NCI-H2029 treated with DMSO at 0.1 percent for 48 hours (cell line): ENCODE measurements at places on chromosomes 16 and 17.

GRCh38 chr17:76688165-76688622 lies 22.6 kb downstream of the MXRA7 start:
- no peak for DNase-seq

DNA sequence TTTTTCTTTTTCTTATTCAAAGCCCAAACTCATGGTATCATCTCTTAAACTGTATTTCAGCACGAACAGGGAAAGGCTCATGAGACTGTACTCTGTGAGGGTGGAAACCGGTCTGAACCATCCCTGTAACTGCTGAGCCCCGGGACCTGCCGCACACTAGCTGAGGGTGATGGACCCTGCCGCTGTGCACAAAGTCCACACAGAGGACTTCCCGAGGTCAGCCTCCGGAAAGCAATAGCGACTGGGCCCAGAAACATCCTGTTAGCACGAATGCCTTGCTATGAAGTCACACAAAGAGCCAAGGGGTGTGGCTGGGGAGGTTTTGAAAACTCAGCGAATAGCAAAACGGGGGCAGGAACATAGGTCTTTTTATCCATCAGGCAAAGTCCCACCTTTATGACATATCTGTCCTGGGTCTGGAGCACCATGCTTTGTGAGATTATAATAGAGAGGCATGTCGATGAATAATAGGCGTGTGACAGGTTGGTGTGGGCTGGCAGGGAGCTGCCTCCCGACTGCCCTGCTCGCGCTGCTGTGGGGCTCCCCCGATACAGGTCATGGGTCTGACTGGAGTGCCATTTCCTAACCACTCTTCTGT lies 33.4 kb downstream of the CDK5R1 start:
- no peak for DNase-seq

DNA sequence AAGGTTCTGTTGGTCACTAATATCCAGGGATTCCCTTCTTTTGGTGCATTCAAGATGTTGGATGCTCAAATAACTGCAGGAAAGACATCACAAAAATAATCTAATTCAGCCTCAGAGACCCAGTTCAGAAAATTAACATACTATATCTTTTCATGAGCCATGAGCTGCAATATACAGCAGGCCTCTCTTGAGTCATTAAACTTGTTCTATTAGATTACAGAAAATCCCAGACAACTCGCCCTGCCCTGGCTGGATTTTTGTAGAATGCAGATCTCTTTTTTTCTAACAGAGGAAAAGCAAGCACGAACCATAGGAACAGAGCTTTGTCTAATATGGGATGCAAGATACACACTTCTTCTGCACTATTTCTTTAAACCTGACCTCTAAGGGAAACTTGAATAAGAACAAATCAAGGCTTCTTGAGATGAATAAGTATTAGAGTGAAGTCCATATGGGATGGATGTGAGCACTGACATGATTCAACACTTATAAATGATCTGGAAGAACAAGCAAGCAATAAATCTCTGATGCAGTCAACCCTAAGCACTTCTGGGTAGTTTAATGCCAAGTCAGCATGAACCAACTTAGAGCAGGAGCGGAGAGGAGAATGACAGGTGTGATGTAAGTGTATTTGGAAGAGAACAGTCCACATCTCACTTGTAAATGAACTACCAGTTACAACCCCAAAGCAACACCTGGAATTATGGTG lies 70.7 kb upstream of the GNAO1 start:
- no peak for DNase-seq

GRCh38 chr16:29791845-29792807 lies 1.6 kb downstream of the KIF22 start:
- no peak for DNase-seq

DNA sequence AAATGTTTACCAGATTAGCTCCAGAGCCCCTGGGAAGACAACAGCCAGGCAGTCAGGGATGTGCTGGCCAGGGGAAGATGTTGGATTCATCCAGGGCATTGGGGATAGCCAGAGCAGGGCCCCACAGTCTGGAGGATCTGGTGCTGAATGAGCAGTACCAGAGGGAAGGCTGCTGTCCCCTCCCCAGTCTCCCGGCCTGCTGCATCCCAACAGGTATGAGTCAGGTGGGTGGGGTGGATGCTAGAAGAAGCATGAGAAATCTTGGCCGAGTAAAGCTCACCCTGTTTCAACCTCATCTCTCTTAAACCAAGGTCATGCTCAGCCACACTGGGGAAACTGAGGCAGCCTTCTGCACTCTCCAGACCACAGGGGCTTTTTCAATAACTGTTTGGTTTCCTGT lies 71.9 kb upstream of the SEC14L1 start:
- no peak for DNase-seq

DNA sequence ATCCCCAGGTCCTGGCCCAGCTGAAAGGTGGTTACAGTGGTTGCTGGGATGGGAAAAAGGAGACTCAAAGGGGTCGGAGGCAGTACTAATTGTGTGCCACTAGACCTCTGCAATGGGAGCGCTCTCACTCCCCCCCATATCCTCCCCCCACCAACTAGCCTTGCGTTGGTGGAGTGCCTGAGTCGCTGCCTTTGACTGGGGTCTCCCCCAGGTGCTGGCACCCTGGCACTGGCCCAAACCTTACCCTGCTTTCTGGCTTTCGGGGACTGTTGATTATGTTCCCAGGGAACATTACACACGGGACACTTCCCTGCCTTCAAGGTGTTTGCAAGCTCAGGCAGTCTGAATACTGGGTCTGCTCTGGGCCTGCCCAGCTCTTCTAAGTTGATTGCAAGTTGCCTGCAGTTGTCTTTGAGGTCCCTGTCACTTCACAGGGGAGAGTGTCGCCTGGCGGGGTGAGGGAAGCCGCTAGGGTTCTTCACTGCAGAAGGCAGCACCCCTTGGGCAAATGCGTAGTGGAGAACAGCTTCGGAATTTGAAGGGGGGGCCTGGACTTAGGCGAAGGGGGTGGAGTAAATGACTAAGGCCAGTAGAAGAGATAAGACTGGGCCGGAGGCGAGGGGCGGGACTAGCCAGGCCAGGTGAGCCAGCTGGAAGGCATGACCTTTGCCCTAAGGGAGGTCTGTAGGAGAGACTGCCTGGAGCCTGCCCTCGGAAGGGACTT lies 98.0 kb downstream of the RAB11FIP4 start:
- no peak for DNase-seq

GRCh38 chr16:3774156-3774767 lies 56.9 kb upstream of the TRAP1 start:
- peak; percentile 59 for DNase-seq

- no peak for DNase-seq
Observed at GRCh38 chr17:83154311-83155127, 75.1 kb downstream of the METRNL start.

DNA sequence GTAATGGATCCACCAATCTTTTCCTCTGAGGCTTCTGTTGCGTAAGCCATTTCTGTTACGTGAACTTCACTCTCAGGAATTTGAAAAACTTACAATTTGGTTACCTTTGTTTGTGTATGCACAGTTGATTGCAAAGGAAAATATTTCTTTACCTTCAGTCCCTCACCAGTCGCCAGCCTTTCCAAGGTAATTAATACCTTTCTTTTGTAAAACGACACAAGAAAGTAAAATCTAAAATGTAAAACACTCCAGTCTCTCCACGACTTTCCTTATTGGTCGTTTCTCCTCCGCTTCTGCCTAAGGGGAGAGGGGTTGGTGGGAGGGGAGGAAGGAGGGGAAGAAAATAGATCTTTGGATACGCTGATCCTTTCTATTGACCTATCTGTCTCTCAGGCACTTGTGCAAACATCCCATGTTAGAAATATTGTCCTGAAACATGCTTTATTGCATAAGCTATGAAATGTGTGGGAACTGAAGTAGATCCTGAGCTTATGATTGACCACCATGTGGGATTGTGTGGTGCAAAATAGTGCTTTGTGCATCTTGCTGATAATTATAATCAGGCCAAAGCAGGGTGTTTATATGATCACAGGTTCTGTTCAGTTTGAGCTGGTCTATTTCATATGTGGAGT lies 32.4 kb upstream of the EFCAB13 start:
- no peak for DNase-seq

DNA sequence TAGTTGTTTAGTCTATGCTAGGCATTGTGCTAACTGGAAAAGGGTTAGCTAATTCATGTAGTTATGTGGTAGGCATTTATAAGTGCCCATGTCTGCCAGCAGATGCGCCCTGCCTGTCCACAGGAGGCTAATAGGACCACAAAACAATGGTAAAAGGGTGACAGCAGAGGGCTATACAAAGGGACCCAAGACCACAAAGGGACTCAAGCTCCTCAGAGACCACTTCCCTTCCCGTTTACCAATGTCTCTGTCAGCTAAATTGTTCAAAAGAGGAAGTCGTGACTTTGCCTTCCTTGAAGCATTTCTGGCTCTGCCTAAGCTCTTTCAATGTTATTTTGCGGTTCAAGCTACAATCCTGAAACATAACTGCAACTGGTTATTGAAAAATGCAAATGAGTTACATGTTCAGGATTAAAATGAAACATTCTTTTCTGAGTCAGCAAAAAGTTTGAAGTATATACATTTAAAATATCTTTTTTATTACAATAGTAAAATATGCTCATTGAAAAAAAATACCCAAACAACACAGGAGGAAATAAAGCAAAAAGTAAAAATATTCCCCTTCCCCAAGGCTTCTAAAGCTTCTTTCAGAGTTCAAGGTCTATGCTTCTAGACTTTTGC lies 149.2 kb downstream of the MAF start:
- no peak for DNase-seq

- no peak for DNase-seq
Observed at GRCh38 chr17:27670791-27671590, 40.0 kb downstream of the LGALS9 start.

- no peak for DNase-seq
Observed at GRCh38 chr16:30745082-30745481, 3.1 kb upstream of the PHKG2 start.

- DNase-seq: no peak
Observed at GRCh38 chr16:2337431-2338296, 2.9 kb downstream of the ABCA3 start.

- no peak for DNase-seq
Observed at GRCh38 chr17:14940938-14941265, 324.2 kb downstream of the PMP22 start.

- DNase-seq: no peak
Observed at GRCh38 chr16:47250983-47251382, 107.2 kb upstream of the NETO2 start.

DNA sequence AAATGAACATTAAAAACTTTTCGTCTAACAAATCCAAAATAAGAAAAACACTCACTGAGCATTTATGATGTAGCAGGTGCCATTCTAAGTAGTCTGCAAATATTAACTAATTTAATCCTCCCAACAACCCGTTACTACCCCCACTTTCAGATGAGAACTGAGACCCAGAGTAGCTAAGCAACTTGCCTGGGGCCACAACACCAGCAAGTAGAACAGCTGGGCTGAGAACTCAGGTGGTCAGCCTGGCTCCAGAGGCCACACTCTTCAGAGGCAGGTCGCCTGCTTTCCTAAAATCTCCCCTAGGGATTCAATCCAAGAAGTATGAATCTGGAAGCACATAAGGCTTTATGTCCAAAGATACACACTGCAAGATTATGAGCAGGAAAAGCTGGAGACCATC lies 6.2 kb downstream of the MBTPS1 start:
- DNase-seq: no peak

DNA sequence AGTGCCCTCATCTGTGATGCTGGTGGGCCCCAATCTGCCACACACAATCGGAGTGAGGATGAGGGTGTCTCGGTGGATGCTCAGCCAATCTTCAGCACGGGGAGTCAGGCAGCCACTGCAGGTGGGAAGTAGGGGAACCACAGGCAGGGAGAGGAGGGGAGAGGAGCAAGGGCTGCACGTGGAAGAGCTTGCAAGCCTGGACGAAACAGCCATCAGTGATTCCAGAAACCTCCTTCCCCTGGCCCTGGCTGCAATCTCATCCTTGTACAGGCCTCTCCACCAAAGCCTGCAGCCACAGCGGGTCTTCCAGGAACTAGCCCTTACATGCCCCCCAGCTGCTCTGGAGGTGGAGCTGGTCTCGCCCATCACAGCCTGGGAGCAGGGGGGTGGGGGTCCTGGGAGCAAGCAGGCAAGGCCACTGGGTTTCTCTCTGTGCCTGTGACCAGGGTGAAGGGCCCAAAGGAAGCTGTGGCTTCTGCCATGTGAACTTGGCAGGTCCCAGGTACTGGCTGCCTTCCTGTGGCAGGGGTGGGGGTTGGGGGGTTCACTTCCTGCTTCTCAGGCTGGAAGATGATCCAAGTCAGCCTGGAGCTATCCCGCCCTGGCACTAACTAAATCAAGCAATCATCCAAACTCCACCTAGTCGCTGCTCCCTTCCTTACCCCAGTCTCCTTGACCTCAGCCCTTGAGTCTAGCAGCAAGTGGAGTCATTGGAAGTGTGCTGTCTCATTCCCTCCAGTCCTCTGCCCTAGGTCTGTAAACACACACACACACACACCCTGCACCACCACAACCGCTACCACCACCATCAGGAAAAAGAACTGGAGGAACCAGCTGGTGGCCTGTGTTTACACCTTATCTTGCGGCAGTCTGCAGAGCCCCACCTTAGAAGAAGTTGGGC lies 29.4 kb upstream of the MLKL start:
- no peak for DNase-seq

- no peak for DNase-seq
Observed at GRCh38 chr16:13205352-13205751, 304.0 kb downstream of the SHISA9 start.

DNA sequence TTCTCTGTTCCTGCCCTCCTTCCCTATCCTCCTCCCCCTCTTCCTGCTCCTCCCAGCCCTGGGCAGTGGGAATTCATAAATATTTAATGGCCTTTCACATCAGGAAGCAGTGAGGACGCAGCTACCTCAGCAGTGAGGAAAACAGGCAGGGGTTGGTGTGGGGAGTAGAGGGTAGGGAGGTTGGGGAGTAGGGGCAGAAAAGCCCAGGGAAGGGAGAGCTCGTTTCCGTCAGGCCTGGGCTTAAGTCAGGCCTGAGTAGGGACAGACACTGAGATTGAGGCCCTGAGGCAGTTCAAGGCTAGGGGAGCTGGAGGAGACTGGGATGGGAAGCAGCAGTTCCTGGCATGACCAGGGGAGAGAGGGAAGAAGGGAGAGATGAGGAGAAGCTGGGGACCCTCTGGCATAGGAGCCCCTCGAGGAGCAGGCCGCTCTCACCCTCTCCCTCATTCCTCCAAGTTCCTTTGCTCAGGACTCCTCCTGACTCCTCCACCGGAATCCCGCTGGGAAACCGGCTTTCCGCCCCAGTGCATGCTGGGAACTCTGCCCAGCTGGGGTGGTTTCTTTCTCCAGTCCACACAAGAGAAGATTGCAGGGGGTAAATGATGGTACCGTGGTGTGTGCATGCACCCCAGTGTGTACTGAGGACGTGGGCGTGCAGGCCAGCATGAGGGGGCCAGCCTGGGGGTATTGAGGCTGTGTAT lies 6.2 kb downstream of the SAMD14 start:
- no peak for DNase-seq

GRCh38 chr16:85583491-85584181 lies 29.5 kb upstream of the GSE1 start:
- no peak for DNase-seq
